ENCODE measurements at places on chromosomes 2 and 18. TPM values are rescaled to one million over a fixed set of nuclear protein-coding genes. Genes with fewer than 3 reads are reported as not detected.

DNA sequence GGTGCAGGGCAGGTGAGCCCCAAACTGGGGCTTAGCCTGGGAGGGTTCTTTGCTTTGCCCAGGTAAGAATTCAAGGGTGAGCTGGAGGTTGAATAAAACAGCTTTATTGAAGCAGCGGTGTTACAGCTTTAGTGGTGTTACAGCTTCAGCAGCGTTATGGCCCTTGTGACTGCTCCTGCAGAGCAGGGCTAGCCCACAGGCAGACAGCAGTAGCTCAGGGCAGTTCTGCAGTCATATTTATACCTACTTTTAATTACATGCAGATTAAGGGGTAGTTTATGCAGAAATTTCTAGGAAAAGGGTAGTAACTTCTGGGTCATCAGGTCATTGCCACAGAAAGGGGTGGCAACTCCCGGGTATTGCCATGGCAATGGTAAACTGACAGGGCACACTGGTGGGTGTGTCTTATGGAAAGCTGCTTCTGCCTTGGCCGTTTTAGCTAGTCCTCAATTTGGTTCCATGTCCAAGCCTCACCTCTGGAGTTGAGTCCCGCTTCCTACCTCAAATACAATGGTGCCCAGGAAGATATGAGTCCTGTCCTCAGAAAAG lies 78.2 kb downstream of the THNSL2 start:
- DNase-seq = no peak

DNA sequence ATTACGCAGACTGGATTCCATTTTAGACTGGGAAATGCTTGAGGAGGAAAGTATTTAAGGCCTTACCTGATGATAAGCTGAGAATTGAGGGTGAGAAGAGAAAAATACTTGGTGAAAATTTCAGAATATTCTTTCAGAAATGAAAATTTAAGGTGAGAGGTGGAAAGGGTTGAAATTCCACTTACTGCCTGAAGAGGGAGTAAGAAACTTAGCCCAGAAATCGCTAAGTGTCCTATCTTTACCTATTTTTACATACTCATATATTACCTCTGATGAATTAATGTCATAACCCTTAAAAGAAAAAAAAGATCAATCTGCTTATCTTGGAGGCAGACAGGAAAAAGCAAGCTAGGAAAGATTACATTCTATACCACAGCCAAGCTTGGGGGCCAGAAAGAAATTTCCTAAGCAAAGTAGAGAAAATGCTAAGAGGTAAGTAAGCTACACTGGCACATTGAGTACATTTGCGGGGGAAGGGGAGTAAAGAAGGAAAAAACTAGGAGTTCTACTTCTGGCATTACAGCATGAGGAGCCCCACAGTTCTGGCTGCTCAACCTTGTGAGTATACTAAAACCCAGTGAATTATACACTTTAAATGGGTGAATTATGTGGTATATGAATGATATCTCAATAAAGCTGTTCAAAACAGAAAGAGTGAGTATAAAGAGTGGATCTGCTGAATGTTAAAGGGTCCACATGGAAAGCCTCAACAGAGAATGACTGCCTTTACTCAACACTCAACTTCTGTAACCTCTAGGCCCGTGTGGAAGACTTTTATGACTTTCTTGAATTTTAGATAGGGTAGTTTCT lies 33.8 kb downstream of the SMC6 start:
- DNase-seq = no peak

DNA sequence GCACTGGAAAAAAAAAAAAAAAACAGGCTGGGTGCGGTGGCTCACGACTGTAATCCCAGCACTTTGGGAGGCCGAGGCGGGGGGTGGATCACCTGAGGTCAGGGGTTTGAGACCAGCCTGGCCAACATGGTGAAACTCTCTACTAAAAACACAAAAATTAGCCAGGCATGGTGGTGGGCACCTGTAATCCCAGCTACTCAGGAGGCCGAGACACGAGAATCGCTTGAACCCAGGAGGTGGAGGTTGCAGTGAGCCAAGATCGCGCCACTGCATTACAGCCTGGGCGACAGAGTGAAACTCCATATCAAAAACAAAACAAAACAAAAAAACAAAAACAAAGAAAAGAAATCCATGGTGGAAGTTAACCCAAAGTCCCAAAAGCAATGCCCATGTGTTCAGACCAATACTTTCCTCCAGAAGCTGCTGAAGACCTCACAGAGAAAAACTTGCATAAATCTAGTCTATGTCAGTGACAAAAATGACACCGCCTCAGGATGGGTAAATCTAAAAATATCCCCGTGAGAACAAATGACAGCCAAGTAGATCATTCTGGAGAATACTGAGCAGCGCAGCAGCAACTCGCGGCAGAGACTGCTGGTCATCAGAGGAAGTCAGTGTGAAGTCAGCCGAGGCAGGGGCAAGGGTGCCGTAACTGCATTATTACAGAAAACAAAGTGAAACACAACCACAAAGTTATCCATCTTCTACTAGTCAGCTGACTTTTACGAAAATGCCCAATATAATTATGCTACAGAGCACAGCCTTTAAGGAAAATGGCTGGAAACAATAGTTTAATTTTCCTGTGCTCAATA lies 41.0 kb downstream of the LPIN2 start:
- no peak for DNase-seq

GRCh38 chr18:73691118-73691517 lies 456.5 kb downstream of the FBXO15 start:
- peak; percentile 82 for DNase-seq

DNA sequence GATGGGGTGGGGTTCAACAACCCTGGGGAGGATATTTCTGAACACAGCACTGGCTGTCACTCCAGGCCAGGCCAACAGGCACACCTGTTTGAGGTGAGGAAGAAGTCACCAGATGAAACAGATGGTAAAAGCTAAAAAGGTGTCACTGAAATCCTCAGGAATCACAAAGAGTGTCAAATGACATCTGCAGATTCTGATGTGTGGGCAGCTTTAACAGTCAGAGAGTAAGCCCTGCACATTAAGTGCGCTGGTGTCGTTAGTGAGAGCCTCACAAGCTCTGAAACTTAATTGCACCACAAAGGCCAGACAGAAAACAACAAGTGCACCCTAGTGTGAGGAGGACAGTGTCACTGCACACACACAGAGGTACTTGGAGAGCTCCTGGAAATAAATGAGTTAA lies 13.6 kb downstream of the FLACC1 start:
- no peak for DNase-seq

DNA sequence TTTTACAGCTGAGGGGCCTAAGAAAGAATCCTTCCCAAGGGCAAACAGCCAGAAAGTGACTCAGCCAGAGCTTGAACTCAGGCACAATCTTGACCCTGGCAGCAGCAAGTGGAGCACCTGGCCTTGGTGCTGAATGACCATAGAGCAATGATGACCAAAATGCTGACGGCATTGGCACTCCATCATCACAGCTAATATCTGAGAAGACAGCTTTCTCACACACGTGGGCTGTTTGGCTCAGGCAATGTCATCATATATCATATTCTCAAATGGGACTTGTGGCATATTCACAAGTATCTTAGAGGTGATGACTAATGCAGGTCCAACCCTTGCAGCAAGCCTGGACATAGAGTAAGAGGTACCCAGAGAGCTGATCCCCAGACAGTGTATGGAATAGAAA lies 443.9 kb upstream of the MYT1L start:
- no peak for DNase-seq

DNA sequence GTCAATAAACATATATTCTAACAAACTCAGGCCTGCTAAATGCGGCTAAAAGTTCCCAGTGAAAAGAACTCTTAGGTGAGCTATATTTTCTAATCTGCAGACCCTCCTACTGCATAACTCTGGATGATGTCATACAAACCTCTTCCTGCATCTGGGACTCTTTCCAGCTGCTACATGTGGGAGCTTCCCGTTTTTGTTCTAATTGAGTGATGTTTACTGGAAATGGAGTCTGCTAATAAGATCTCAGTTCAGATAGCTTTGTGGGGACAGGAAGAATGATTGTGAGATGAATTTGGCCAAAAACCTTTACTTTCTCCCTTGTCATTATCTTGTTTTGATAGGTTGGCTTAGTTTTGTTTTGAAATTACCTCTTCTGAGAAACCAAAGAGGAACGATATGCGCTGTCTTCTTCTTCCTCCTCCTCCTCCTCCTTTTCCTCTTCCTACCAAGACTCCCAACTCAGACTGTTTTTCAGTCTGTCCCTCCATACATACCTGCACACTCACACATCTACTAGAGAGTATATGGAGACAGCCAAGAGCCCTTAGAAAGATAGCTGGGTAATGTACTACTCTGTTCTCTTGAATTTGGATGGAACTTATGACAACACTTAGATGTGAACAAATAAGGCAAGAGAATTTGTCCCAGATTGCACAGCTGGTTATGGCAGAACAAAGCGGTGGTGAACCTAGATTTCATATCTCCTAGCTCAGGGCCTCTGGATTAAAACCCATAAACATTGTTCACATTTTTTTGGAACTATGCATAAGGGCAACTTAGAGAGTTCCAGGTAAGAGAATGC lies 39.8 kb upstream of the AAK1 start:
- DNase-seq = peak; percentile 62

DNA sequence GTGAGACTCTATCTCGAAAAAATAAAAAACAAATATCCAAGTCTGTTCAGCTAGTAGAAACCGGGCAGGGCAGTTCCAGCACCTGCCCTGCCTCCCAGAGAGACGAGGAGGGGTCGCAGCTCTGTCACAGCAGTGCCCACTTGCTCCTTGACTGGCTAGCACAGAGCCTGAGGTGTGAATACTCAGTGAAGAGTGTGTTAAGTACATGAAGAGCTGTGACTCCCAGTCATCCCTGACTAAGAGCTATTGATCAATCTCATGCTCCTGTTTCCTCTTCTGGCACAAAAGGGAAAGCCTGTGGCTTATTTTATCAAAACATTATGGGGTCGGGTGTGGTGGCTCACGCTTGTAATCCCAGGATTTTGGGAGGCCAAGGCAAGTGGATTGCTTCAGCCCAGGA lies 83.0 kb upstream of the FZD7 start:
- no peak for DNase-seq

- no peak for DNase-seq
These were observed 99.0 kb downstream of the DYSF start for GRCh38 chr2:71552356-71552755.

DNA sequence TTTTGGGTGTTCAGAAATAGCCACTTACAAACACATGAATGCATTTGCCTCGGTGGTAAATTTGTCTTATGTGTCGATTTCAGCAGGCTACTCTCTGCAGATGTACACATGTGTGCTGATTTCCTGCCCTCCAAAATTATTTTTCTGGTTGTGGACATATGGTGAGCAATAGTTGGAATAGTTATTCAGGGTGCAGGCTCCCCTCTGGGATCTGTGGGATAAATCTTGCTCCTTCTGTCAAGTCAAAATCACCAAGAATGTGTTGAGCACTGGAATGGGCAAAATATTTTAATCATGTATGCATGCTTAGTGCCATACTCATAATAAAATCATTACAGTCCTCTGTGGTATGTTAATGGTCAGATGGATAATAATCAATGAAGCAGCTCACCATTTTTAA lies 684.5 kb downstream of the BCL11A start:
- DNase-seq = no peak

DNA sequence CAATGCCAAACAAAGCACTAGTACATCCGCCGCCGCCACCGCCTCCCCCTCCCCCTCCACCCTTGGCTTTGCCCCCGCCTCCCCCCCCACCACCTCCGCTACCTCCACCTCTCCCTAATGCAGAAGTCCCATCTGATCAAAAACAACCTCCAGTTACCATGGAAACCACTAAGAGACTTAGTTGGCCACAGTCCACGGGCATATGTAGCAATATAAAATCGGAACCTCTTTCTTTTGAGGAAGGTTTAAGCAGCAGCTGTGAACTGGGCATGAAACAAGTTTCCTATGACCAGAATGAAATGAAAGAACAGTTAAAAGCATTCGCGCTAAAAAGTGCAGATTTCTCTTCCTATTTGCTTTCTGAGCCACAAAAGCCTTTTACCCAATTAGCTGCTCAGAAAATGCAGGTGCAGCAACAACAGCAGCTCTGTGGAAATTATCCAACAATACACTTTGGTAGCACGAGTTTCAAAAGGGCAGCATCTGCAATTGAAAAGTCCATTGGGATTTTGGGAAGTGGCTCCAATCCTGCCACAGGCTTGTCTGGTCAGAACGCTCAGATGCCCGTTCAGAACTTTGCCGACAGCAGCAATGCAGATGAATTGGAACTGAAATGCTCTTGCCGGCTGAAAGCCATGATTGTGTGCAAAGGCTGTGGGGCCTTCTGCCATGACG lies 168.0 kb downstream of the ASXL3 start:
- no peak for DNase-seq

The SLC4A3 gene
- polyA plus RNA-seq = 7.6 TPM

The SPDYA gene
- 0.10 TPM for polyA plus RNA-seq

The PNPT1 gene
- 9.4 TPM for polyA plus RNA-seq

The INPP5D gene
- polyA plus RNA-seq = 0.26 TPM

The TMEM198 gene
- 4.0 TPM for polyA plus RNA-seq
